Stimulated activated CD4-positive, alpha-beta T cell treated with anti-CD3 and anti-CD28 coated beads, Interleukin-12 subunit alpha, Interleukin-12 subunit beta, amount 100 ng/mL, for 48 hours (primary cell): ENCODE measurements at places on chromosomes 2 and 18.
A peak's percentile ranks its signal among the peaks of the same experiment; 100 is the strongest.

DNA sequence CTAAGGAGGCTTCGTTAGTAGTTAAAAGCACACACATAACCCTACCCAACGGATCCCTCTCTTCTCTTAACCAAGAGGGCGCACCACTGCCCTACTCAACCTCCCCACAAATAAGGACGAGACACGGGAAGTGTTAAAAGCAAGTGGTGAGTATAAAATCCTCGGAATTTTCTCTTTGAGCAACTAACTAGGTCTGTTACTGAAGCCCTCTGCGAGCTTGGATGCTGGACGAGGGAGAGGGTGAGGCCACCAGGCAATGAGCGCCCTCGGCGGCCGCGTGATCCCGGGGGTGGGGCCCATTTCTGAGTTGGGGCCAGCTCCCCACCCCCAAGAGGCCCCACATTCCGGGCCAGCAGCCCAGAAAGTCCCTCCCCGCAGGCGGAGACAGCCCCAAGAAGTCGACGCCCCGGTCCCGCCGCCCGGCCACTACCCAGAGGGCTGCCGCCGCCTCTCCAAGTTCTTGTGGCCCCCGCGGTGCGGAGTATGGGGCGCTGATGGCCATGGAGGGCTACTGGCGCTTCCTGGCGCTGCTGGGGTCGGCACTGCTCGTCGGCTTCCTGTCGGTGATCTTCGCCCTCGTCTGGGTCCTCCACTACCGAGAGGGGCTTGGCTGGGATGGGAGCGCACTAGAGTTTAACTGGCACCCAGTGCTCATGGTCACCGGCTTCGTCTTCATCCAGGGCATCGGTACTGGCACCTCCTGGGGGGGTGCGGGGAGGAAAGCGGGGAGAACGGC is at the start of gene CYBRD1:
CYBRD1 (plus strand) TSS at position 423 of the 736 bp plus-strand sequence; CDS start at position 495, 72 bp downstream.
- no peak for DNase-seq

GRCh38 chr18:6798896-6799295 is 69.4 kb downstream of the ARHGAP28 start:
- no peak for DNase-seq

DNA sequence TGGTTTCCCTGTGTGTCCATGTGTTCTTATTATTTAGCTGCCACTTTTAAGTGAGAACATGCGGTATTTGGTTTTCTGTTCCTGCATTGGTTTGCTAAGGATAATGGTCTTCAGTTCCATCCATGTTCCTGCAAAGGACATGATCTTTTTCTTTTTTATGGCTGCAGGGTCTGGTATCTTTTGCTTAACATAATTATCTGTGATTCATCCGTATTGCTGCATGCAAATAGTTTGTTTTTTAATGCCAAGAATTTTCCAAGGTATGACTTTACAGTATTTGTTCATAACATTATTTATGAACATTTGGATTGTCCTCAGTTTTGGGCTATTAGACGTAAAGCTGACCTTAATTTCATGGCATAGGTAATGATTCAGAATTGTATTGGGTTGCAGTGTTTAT is 17.8 kb downstream of the GIGYF2 start:
- DNase-seq: no peak

- DNase-seq: no peak
Observed at GRCh38 chr2:236173036-236173728, 5.0 kb upstream of the GBX2 start.

DNA sequence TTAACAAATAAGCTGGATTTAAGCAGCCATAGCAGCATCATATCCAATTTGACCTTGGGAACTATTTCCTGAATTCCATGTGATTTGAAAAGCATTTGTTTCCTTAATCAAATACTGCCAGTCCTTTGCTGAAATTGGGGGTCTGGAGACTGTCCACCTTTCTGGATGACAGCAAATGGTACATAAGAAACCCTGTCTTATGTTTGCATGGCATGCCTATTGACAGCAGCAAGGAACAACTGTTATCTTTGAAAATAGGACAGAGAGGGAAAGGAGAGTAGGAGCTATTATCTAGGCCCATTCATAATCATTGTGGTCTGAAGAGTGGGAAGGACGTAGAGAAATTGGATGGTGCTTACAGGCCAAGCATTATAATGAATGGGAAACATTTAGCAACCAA is 129.2 kb upstream of the CTNNA2 start:
- no peak for DNase-seq

DNA sequence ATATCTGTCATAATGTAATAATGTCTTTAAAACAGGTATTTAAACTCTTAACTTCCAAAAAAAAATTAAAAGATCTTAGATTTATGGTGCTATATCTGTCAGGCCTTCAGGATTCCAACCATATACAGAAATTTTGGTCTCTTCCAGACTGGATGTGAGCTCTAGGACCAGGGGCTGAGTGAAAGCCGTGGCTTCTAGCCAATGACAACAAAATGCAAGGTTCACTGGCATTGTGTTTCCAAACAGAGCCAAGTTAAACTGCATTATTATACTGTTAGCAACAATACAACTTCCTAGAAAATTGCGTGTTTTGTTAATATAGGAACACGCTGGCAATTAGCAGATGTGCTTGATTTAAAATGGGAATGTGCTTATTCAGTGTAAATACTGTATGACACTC is 809.8 kb upstream of the SOX11 start:
- no peak for DNase-seq

- DNase-seq: no peak
Observed at GRCh38 chr18:76963936-76964335, 141.6 kb downstream of the ZNF236 start.

GRCh38 chr2:11863513-11864328 is 117.3 kb downstream of the LPIN1 start:
- peak; percentile 46 for DNase-seq

DNA sequence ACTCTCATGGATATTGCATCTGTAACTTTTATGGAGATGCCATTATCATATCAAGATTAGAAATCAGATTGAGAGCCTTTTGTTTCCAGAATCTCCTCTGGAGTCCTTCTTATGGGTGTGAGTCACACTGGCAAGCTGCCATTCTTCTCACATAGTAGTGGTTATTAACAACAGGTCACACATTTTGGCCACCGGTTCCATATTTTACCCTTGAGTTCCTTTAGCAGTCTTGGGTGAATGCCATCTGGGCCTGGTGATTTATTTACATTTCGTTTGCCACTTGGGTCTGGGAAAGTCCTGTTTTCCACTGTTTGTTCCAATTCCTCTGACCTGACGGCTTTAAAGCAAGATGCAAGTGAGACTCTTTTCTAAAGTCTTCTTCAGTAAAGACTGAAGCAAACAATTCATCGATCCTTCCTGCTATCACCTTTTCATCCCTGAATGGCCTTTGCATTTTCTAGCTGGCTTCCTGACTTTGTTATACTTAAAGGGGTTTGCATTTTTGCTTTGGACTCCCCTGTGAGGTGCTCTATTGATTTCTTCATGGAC is 80.5 kb upstream of the CAVIN2 start:
- no peak for DNase-seq

GRCh38 chr2:172821370-172822338 is 86.0 kb downstream of the RAPGEF4 start:
- DNase-seq: no peak

GRCh38 chr2:10487081-10487740 is 39.1 kb upstream of the ODC1 start:
- no peak for DNase-seq

GRCh38 chr2:237625216-237625705 is 2.1 kb upstream of the LRRFIP1 start:
- DNase-seq: no peak

GRCh38 chr2:53490659-53491058 is 276.9 kb upstream of the CHAC2 start:
- DNase-seq: no peak

DNA sequence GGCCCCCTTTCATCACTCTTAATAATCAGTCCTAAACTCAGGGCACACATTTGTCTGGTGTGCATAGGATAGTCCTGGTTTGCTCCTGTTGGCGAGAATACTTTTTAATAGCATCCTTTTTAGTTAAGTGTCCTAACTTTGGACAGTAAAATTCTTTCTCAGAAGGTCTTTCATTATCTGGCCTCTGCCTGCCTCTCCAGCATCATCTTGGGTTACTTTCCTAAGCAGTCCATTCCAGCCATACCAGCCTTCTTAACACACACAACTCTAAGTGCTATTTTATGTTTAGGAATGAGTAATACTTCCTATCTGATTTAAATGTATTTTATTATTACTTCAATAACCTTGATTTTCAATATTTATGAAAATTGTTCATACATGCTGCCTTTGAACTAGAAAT is 151.0 kb downstream of the ACOXL start:
- DNase-seq: no peak

GRCh38 chr2:10346929-10347561 is 44.3 kb downstream of the HPCAL1 start:
- no peak for DNase-seq

DNA sequence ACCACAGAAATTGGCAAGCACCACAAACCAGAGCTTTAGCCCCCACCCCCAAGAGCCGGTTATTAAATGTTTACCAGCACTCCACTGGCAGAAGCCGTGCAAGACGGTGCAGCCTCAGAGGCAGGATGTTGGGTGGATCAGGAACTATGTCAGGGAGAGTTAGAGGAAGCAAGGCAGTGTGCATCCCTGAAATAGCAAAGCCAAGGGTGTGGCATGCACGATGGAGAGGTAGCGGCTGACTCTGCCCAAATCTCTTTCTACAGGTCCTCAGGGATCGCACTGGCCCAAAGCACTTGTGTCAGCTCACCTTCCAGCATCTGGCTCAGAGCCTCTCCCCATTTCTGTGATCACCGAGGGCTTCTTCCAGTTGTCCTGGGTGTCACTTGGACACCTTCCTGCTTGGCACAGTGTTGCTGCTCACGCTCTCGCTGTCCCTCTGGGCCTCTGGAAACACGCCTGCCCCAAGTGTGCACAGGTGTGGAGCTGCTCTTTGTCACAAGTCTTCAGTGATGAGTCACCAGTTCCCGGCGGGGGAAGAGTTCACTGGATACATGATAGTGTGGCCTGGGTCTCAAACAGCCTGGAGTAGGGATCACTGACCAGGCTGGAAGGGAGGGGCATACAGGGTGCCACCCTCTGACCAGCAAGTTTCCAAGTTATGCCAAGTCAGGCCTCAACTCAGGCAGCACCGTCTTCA is 17.3 kb upstream of the B3GNT7 start:
- no peak for DNase-seq

DNA sequence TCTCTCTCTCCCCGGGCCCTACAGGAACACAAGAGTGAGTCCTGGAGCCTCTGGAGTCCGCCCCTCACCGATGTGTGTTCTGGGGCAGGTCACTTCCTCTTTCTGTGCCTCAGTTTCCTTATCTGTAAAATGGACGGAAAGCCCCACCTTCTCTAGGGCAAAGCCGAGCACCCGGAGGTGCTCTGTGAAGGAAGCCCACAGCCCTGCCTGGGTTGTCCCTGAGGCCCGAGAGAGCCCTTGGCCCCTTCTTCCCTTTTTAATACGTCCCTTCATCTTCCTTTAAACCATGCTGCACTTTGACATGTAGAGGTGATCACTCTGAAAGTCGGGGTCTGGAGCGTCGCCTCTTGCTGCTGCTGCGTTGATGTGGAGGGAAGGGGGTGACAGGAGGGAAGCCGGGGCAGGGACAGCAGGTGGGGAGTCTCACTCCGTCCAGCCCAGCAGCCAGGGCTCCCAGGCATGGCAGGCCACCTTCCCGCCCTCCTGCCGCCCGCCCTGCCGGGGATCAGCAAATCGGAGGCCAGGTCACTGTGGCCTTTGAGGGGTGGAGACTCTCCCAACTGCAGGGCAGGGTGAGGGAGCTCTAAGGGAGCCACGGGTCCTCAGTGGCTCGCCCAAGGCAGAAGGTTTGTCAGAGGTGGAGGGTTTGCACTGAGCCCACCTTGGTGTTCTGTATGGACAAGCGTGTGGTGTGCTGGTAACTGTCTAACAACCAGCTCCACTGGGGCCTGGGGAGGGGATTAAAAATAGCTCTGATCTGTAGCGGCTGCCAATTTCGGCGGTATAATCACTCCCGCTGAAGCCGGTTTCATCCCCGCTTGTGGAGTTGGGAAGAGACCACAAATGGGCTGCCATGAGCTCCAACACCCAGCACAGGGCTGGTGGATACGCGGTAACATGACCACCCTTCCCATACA is 135.9 kb upstream of the ID2 start:
- DNase-seq: no peak

DNA sequence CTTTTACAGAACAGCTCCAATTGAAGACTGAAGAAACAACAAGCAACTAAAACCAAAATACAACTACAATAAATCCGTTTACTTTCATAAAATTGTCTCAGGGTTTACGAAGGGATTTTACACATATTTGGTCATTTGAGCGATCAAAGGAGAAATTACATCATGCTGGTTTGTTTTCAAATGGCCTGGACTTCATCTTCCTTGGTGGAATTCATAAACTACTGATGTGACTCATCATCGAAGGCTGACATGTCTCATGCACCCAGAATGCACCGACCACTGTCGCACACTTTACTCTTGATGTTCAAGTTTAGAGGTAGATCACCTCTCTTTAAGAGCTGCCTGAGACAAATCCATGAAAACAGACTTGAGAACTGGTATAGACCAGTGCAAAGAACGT is 25.6 kb upstream of the PMAIP1 start:
- DNase-seq: no peak

GRCh38 chr18:78242254-78242643 is 737.4 kb upstream of the SALL3 start:
- no peak for DNase-seq
